Kidney epithelial cell (primary cell): ENCODE measurements at places on chromosomes 16 and 17. TPM values are rescaled to one million over a fixed set of nuclear protein-coding genes. Genes with fewer than 3 reads are reported as not detected.

The SERPINF2 gene
- 1.2 and 1.4 TPM in 2 replicates for total RNA-seq

The KRT33A gene
- not detected in 2 replicates for total RNA-seq

The CCT6B gene
- 1.7 and 2.4 TPM in 2 replicates for total RNA-seq

The RHBDL3 gene
- not detected in 2 replicates for total RNA-seq

The LPO gene
- total RNA-seq, result 0.17 and 0.48 TPM in 2 replicates

The CYB561 gene
- total RNA-seq, result 19.3 and 26.4 TPM in 2 replicates

The KRT31 gene
- total RNA-seq, result not detected in 2 replicates

The ACE gene
- total RNA-seq, result 1.5 and 1.6 TPM in 2 replicates

The OR1A1 gene
- total RNA-seq, result not detected in 2 replicates

The ITGAD gene
- total RNA-seq, result not detected in 2 replicates

The EPX gene
- not detected in 2 replicates for total RNA-seq

The ZSCAN10 gene
- not detected in 2 replicates for total RNA-seq

- no peak for DNase-seq
These were observed 189.5 kb upstream of the GSE1 start for GRCh38 chr16:85423631-85424030.

DNA sequence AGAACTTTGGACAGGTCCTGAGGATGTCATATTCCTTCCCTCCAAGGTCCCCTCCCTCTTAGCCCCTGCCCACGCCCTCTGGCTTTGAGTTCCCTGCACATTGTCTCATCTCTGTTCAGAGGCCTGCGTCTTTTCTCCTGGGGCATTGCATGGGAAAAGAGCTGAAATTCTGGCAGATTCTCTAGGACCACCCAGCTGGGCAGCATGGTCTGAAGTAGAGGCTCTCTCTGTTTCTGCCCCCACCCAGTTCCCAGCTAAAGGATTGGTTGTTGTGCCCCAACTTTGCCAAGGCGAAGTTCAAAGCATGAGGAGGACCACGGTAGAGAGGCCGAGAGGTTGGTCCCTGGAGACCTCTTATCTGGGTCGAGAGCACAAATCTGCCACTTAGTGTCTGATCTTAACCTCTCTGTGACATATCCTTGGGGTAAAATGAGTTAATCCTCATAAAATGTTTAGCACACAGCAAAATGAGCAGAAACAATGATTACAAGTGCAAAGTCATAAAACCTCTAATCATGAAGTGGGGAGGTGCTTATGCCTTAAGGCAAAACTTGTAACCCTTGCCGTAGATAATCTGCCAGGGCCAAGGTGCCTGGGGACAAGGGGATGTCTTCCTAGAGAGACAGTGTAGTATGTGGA, 2.4 kb downstream of the ABAT start:
- DNase-seq, result no peak

DNA sequence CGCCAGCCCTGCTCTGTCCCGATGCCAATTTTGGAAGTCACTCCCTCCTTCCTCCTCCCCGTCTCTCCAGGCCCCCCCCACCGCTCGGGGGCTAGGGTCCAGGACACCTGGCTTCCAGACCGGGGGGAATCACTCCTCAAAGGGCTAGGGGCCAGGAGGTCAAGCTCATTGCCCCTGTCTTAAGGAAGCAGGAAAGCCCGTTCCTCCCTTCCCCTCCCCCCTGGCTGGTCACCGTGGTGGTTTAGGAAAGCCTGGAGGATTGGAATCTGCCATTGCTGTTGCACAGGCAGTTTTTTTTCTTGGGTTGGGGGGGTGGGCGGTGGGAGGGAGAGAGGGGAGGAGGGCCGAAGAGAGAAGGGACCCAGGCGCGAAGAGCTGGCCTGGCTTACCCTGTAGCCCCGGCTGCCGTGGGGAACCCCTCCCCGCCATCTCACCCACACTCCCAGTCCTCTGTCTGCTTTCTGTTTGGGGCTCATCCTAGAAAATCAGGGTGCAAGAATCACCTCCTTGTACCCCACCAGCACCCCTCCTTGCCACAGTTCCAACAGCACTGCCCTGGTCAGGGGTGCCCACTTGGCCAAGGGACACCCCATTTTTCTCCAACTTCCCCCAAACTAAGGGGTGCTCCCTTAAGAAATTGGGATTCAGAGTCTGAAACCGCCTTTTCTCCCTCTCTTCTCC, 2.9 kb upstream of the BCL6B start:
- DNase-seq, result no peak

DNA sequence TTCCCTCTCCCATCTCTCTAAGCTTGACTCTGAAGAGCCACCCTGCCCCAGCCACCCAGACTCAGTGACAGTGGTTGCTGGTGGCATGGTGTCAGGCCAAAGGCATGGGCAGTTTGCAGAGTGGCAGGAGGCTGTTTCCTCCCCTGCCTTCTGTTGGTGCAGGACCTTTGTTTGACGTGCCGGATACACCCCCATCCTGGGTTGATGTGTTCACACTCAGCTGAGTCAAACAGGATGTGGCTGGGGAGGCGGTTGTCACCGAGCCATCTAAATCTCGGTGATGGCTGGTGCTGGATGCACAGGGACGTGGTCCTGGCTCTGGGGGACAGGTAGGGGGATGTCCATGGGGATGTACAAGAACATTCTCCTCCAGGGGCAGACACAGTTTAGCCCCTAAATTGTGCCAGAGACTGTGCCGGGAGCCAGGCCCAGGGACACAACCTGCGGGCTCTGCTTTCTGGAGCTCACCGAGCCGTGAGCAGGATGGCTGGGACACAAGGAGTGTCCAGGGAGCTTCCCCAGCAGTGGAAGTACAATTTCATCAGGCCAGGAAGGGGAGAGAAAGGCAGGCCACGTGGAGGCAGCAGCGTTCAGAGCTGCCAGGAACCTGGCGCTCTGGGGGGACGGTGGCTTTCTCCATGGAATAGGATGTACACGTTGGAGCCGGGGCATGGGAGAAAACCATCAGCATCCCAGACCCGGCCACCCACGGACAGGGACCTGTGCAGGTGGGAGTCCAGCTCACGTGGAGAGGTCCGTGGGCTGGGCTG, 264.2 kb downstream of the SEC14L1 start:
- no peak for DNase-seq

GRCh38 chr17:62968445-62968923, 2.4 kb downstream of the TANC2 start:
- DNase-seq, result peak; percentile 78

DNA sequence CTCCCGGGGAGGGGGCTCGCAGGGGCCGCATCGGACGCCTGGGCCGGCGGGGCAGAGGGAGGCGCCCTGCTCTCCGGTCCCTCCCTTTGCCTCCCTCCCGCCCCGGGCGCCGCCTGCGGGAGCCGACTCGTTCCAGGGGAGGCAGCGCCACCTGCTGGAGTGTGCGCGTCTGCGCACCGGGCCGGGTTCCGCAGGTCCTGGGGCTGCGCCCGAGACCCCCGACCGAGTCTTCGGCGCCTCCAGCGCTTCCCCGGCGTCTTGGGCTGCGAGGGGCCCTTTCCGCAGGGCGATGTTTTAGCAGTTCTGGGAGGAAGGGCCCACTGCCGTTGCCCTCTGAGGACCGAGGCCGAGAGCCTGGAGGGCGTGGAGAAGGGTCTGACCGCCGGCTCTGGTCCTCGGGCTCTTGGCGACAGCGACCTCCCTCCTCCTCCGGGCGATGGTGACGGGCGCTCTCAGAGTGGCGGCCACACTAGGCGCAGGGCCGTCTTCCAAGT, 106.3 kb downstream of the SEC14L1 start:
- no peak for DNase-seq

DNA sequence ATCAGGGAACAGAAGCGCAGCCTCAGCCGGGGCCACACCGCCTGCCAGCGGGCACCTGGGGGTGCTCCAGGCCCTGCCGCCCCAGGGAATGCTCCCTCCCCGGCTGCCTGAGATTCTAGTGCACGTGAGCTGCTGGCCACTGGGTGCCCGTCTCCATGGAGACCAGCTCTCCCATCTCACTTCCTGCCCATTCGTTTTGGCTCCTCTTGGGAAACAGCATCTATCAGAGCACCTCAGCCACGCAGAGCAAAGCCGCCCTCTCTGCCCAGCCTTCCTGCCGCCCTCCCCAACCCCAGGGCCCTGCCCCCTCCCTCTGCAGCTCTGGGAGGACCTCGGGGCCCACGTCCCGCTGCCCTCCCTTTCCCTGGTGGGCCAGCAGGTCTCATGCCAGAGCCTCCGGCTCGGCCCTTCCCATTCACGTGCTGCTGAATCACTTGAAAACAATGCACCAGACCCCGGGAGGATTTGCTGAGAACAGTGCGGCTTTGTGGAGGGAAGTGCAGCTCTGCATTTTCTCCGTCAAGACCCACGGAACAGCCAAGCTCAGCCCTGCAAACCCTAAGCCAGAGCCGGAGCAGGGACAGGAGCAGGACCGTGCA, 19.4 kb downstream of the CEP295NL start:
- DNase-seq, result peak; percentile 93

- peak; percentile 95 for DNase-seq
These were observed 17.9 kb upstream of the NSMCE1 start for GRCh38 chr16:27286451-27286850.

GRCh38 chr17:9195411-9195810, 174.1 kb downstream of the NTN1 start:
- no peak for DNase-seq

- DNase-seq, result no peak
These were observed 24.1 kb upstream of the DYNLL2 start for GRCh38 chr17:58059141-58059540.

GRCh38 chr16:10618710-10619209, 38.4 kb upstream of the EMP2 start:
- no peak for DNase-seq

DNA sequence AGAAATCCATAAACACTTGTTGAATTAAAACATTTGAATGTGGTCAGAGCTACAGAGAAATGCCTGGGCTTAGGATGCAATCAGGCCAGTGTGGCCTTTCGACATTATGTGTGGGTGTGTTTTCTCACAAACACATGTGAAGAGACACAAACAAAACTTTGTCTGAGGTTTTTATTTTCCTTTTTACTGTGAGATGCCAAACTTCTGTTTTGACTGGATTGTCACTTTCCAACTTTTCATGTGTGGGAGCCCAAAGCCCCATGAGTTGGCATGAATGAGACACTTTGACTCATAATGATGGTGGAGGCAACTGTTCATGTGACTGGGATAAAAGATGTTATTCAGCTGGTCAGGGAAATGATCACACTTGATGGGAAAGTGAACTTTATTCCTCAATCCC, 71.9 kb upstream of the GAS7 start:
- no peak for DNase-seq

DNA sequence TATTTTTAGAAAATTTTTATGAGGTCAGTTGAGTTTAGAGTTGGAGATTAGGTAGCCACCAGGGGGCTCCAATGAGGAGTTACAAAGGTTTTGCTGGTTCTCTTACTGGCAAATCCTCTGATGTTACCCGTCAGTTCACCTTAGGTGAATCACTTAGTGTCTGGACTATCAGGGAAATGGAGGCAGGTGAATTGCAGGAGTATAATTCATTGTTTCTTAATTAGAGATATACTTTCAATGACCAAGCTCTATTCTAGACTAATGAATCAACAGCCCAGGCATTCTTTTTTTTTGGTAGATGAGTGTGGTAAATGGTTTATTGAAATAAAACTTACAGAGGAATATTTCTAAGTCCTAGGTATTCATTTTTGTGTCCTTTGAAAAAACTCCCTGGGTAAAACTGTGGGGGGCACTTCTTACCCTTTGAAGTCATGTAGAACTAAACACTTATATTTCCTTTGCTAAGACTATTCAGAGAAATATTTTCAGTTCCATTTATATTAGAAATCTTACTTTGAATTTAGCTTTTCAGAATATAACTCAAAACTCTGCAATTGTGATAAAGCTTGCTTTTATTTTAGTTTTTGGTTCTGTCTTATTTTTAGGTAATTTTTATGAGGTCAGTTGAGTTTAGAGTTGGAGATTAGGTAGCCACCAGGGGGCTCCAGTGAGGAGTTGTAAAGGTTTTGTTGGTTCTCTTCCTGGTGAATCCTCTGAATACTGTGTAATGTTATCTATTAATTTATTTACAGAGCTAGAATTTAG, 17.7 kb downstream of the PSMD11 start:
- DNase-seq, result no peak

GRCh38 chr16:85046472-85046916, 18.9 kb downstream of the KIAA0513 start:
- DNase-seq, result no peak

- no peak for DNase-seq
These were observed 40.5 kb downstream of the FTO start for GRCh38 chr16:53744449-53744848.

- DNase-seq, result no peak
These were observed 632.9 kb downstream of the CDH8 start for GRCh38 chr16:61403386-61403785.

DNA sequence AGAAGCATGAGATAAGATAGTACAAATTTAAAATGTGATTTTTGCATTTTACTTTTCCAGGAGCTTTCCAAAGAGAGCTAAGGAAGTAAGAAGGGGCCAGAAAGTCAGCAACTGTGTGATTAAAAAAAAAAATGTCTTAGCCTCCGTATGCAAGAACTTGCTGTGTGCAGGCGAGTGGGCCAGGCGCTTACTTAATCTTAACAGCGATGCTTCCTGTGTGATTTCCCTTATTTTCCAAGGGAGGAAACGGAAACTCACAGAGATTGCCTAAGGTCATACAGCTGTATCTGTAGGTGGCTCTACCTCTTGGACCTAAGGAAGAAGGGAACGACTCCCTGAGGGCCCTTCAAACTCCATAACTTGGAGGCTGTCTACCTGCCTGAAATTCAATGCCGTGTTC, 11.1 kb downstream of the HS3ST3B1 start:
- DNase-seq, result no peak

GRCh38 chr17:900336-900934, 79.1 kb downstream of the NXN start:
- DNase-seq, result no peak

GRCh38 chr17:57545731-57546342, 199.3 kb downstream of the CCDC182 start:
- no peak for DNase-seq

GRCh38 chr17:42399948-42400843, 12.0 kb upstream of the STAT3 start:
- no peak for DNase-seq

DNA sequence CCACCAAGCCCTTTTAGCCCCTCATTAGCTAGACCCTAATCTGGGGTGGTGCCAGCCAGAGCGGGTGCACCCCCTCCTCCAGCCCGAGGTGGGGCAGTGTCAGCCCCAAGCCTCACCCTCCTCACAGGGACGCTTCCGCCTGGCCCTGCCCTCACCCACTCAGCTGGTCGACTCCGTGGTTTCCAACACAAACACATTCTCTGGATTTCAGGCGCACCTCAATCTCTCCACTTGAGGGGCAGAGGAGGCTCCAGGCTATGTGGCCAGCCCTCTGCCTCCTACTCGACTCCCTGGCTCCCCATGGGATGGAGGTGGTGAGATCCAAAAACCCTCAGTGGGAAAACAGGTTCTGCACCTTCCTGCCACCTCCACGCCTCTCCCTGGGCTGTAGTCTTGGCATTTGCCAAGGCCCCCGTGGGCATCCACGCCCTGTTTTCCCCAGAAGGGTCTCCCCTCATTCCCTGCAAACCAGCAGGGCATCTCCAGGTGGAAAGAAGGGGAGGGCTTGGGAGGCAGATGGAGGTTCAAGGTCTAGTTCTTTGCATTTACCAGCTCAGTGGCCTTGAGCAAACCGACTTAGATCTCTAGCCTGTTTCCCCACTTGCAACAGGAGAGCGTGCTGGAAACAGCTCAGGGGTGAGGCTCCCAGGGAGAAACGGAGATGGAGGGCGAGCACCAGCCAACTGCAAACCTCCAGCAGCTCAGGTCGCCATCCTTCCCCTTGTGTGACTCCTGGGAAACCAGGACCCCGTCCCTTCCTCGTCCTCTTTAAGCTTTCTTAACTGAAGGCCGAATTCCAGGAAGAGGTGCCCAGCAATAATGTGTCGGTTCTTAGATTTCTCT, 1.7 kb downstream of the EMP2 start:
- no peak for DNase-seq

GRCh38 chr17:17347234-17347955, 44.2 kb downstream of the NT5M start:
- DNase-seq, result no peak

GRCh38 chr17:68600931-68601564, at the start of gene FAM20A:
FAM20A (minus strand) TSS chr17:68601367; CDS start chr17:68600666, 701 bp downstream.
- no peak for DNase-seq

GRCh38 chr16:11240636-11241473, 15.1 kb downstream of the SOCS1 start:
- no peak for DNase-seq
